ENCODE measurements at places on chromosomes 4 and X.

DNA sequence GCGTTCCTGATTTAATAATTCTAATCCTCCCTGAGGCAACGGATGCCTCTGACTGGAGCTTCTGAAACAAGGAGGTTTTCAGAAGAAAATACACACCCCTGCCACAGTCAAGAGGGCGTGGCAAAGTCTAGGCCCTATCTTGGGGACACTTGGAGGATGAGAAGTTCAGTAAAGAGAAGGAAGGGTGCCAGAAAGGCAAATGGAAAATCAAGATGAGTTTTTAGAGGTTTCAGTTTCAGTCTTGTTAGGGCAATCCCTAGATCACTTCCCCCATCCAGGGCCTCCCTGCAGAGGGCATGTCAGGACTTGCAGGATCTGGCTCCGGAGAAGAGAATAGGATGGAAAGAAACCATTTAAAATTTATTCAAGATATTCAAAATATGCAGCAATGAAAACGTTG, 28.5 kb upstream of the FGF2 start:
- DNase-seq = no peak

DNA sequence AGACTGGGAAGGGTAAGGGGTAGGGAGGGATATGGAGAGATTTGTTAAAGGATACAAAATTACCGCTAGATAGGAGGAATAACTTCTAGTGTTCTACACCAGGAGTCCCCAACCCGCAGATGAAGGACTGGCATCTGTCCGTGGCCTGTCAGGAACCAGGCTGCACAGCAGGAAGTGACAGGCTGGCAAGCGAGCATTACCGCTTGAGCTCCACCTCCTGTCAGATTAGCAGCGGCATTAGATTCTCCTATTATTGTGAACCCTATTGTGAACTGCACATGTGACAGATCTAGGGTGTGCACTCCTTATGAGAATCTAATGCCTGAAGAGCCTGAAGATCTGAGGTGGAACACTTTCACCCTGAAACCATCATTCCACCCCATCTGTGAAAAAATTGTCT, 27.9 kb upstream of the BBS7 start:
- no peak for DNase-seq

GRCh38 chr4:155604718-155605626, 61.7 kb upstream of the GUCY1A1 start:
- DNase-seq = no peak

DNA sequence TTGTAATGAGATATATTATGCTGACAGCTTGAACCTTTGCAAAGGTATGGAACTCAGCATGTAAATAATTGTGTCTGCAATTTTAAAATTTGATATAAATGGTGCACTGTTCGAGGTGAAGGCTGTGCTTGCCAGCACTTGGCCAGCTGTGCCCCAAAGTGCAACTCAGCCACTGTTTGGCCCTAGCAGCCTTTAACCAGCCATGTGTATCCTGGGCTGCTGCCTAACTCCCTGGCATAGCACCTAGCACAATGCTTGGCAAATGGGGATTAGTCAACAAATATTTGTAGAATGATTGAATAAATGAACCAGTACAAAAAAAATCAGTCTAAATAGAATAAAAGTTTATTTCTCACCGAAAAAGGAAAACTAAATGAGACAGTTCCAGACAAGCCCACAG, 83.8 kb upstream of the ZIC3 start:
- DNase-seq = no peak

DNA sequence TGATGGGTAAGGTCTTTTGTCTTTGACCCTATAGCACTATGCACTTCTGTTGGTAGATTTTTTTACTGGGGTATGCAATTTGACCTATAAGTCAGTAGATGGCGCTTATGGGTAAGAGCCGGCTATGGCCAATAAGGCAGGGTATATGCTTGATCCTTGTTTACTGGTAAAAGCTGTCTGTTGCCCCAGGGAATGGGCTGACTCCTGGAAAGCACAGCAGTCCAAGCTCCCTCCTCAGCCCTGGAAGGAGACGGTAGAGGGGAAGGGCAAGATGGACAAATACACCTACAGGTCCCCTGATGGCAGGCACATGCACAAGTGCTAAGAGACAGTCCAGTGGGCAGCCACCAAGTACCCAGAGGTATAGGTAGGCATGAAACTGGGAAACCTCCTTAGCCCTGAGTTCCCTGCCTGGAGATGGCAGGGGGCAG, 63.7 kb downstream of the ADAMTS3 start:
- no peak for DNase-seq

GRCh38 chrX:115562480-115562847, 1.5 kb downstream of the PLS3 start:
- DNase-seq = no peak

DNA sequence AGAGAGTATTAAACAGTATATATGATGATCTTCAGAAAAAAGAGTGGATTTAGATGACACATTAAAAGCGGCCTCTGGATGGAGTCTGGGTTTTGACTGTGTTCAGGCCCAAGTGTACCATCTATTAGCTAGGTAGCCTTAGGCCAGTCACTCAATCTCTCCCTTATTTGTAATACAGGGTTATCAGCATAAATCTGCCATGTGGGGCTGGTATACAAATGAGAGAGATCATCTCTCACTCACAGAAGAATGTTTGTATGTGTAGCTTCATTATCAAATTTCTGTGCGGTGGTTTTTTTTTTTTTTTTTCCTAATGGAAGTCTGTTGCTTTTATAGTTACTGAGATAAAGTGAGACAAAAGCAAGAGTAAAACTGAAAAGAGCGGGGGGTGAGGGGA, 12.7 kb downstream of the SLC2A9 start:
- DNase-seq = no peak

DNA sequence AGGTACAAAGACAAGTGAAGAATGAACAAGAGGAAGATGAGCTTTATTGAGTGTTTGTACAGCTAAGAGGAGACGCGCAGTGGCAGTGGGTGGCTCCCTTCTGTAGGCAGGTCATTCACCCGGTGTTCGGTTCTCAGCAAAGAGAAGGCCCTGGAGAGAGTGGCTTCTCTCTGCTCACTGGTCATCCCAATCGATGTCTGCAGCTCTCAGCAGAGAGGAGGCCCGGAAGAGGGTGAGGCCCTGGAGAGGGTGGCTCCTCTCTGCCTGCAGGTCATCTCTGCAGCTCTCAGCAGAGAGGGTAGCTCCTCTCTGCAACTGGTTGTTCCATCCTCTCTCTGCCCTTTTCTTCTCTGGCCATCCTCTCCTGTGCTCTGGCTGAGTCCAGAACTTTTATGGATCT, 126.5 kb downstream of the UGT8 start:
- DNase-seq = no peak

DNA sequence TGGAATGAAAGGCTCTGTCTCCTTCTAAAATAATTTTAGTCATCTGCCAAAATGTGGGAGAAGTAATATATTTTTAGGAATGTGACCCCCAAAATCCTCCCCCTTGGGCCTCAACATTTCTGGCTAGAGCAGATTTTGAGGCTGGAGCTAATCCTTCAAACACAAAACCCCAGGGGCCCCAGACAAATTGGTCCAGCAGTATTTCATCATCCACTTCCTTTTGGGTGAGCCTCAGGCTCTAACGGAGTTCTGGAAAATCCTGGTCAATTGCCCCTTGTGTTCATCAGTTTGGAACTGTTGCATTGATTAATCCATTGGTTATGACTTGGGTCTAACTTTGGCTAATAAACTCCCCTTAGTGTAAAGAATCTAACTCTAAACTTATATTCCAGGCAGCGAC, 67.4 kb upstream of the PCDH19 start:
- DNase-seq = no peak

DNA sequence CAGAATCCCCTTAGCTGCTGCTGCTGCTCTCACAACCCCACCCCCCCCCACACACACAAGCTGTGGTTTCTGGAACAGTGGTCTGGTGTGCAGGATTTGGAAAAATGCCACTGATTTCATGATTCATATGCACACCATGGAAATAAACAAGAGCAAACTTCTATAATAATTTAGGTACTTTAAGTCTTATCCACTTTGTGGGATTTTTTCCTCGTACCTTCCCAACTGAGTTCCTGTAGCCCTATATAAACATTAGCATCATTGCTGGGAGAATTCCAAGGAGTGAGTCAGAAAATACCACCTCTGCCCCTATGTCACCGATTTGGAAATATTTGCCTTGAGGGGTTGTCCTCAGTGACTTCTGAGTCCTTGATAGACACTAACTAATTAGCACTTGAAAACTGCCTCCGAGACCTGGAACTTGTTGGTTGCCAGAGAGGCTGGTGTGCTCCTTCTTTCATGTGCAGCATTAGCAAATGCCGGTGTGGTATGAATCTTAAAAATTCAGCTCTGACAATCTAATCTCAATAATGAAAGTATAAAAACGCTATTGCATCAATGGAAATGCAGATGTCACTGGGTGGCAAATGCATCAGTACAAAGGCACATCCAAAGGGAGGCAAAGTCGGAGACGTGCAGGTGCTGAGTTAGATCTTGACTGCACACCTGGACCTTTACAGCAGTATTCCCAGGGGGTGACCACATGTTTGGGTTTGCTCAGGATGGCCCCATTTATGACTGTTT, 61.8 kb downstream of the CPE start:
- no peak for DNase-seq

DNA sequence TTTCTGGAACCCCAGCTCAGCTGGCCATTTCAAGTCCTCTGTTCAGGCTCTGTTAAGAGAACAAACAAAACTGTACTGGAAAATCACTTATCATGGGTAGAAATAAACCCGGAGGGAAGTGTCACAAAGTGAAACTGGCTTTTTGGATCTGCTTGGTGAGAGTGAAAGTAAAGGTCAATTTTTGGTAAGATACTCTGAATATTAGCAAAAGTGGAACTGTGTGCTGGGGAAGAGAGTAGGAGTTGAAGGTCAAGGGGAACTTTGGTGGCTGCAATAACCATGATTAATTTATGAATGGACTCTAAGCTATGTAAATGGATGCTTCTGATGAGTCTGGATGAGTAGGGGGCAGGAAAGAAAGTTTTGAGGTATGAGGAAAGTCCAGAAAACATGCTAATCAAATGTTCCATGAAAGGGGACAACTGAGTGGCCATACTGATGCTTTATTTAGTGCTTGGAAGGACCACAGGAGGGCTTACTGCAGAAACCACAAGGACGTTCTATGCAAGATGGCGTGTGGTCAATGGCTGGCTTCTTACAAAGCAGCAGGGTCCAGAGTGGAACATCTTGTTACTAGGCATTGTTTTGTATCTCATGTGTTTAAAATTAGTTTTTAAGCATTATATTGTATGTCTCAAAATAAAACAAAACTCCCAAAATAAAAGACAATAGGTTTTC, 36.8 kb upstream of the TNIP3 start:
- no peak for DNase-seq

- DNase-seq = peak; percentile 83
These were observed at the start of gene MRPL1 for GRCh38 chr4:77862478-77863216. MRPL1 (plus strand) TSS chr4:77862830; CDS start chr4:77862849, 19 bp downstream.

DNA sequence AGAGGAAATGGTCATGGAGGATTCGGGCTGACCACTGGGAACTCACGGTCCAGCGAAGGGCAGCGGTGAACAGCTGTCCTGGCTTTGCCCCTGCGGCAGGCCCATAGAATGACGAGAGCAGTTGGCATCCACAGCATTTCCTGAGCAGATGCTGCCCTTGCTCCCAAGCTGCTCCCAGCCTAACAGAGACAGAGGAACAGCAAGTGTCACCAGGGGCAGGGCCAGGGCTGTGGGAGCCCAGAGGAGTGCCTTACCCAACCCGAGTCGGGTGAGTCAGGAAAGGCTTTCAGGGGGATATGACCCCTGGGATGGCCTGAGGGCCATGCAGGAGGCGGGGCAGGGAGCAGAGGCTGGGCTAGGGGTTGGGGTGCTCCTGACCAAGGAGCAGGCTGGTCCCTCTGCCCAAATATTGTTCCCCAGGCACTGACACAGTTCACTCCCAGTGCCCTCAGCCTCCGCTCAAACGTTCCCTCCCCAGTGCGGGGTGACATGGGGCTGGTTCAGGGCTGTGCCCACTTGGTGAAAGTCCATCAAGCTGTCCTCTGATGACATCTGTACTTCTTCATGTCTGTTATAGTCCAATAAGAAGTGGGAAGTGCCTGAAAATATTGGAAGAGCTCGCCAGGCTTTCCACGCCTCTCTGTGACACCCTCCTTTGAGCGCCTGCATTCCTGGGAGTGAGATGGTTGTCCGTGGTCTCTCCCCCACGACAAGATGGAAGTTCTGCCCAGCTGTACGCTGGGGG, 64.7 kb upstream of the GPR78 start:
- DNase-seq = no peak

All from activated CD8-positive, alpha-beta memory T cell treated with anti-CD3 and anti-CD28 coated beads, Interleukin-2, amount 50 U/mL, for 4 hours (primary cell).